Mesothelial cell of epicardium (in vitro differentiated cells): ENCODE measurements at places on chromosomes 4 and X. TPM values are rescaled to one million over a fixed set of nuclear protein-coding genes. Genes with fewer than 3 reads are reported as not detected.

DNA sequence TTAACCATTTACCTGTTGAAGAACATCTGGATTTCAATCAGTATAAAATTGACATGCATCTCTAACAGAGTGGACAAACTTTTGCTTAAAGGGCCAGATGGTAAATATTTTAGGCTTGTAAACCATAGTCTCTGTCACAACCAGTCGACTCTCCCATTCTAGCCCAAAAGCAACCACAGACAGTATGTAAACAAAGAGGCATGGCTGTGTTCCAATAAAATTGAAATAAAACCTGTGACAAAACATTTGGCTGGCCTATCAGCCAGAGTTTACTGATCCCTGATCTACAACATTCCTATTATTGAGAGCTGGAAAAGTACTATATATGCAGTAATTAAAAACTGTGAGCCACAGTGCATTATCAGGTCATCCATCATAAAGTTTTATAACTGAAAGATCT is 3.2 kb downstream of the CENPC start:
- DNase-seq: no peak

DNA sequence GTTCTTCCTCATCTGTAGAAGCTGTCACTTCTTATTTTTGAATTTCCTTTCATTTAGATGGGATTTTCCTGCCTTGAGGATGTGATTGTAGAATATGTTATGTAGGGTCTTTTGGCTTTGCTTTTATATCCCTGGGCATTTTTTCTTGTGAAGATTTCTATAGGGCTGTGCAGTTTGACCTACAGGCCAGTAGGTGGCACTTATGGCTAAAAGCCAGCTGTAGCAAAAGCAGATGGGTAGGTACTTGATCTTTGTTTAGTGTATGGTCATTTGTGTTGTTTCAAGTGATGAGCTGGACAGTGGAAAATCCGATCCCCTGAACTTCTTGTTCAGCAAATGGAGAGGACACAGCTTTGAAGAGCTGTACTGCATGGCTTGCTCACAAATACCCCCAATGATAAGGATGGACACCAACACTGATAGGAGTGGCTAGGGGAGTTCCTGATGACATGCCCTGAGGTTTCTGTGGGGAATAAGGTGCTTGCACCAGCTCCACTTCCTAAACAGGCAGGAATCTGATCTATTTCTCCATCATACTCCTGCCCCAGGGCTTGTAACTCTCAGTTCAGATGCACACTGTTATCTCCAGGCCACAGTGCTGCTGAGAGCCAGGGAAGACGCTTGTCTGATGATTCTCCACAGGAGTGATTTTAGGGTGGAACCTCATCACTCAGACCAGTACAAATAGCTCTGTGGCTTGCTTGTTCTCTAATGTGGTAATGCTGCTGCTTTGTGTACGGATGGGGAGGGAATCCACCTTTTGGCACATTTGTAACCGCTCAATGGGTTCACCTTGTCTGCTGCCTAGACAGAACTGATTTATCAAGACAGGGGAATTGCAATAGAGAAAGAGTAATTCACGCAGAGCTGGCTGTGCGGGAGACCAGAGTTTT is 417.1 kb upstream of the MAGEB16 start:
- DNase-seq: no peak

DLG3 gene
- total RNA-seq: 39.1 to 44.0 TPM (median 39.6 TPM) in 3 replicates

HMX1 gene
- 0.27 to 0.92 TPM (median 0.81 TPM) in 3 replicates for total RNA-seq

GRCh38 chr4:173433447-173433846 is 34.5 kb upstream of the SCRG1 start:
- DNase-seq: no peak

DNA sequence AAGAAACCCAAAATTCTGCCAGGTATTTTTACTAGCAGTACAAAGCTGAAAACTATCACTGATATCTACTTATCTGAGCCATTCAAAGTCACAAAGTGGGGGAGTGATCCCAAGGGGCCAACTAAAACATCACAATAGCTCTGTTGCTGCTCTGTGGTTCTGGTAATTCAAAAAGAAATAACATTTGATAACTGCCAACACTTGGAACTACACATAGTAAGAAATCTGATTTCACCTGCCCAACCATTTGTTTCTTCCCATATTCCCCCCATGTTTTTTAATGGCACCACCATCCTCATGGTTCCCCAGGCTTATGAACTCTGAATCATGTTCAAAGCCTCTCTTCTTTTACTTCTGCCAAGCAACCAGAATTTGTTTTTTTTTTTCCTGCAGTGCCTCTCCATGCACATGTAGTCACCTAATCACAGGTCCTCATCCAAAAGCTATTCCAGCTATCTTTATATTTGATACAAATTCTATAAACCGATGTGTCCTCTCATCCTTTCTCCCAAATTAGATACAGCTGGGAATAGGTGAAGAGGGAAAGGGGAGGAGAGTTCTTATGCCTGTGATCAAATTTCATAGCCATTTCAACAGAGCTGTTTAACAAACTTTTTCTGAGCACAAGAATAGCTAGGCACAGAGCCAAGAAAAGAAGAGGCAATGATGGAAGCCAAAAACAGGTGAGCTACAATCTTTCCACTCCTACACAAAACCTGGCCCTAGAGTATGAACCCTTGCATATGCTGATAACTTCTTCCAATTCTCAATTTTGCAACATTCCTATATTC is 7.7 kb downstream of the AMMECR1 start:
- no peak for DNase-seq

- DNase-seq: no peak
Measured at GRCh38 chrX:123959281-123960063, 2.0 kb upstream of the STAG2 start.

UGT2B17 gene
- total RNA-seq: not detected in 3 replicates

SLIT2 gene
- total RNA-seq: 155 to 168 TPM (median 156 TPM) in 3 replicates

DNA sequence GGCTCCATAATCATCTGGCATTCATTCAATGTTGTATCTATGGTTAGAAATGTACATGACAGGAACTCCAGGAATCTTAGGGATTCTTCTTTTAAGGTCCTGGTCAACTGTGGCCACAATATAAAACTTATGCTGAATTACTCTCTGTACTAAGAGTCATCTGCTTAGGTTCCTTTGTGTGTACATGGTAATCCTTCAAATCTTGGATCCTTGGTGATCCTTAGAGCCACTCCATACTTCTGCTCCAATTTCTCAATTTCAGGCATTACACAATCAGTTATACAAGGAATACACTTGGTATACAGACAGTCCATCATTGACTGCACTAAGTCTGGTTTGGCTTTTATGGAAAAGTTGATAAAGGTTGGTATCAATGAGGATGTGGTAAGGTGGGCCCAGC is 5.8 kb downstream of the SRD5A3 start:
- DNase-seq: no peak

GRCh38 chrX:47482065-47482511 is 934 bp downstream of the ZNF41 start:
- no peak for DNase-seq

TLR1 gene
- total RNA-seq: 0.77 to 1.2 TPM (median 0.82 TPM) in 3 replicates

DNA sequence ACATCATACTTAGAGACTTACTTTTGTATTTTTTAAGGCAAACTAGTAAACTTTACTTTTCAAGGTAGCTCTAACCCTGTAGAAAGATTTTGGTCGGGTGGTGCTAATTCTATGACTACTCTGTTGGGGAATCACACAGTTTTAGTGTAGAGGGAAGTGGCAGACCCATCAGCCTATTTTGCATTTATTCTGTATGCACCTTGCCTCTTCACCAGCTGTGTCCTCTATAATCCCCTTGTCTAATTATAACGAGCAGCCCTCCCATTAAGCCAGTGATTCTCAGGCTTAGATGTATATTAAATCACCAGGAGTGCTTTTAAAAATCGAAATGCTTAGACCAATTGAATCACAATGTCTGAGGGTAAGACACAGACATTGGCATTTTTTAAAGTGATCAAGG is 78.1 kb downstream of the GALNT7 start:
- no peak for DNase-seq

- no peak for DNase-seq
Measured at GRCh38 chrX:40539214-40540142, 41.3 kb upstream of the ATP6AP2 start.

DNA sequence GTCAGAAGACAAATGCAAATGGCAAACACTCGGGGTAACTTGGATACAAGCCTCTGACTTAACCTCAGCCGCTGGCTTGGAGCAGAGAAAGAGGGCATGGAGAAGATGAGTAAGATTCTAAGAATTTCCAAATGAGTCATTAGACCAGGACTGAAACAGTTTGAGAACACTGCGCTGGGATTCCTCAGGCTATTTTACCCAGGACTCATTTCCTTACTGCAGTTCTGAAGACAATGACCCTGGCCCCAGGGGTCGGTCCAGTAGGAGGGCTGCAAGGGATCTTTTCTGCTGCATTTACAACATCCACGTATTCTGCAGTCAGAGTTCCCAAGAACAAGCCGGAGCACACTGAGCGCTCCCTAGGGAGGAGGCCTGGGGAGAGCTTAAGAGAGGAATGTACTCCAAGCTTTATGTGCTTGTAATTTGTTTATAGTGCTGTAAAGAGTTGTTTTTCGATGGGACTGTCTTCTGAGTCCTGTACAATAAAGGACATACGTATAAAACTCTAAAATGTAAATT is 27.3 kb upstream of the SORBS2 start:
- DNase-seq: no peak

GRCh38 chr4:153706519-153706918 is 22.4 kb downstream of the TLR2 start:
- DNase-seq: no peak

KLKB1 gene
- not detected in 3 replicates for total RNA-seq

- no peak for DNase-seq
Measured at GRCh38 chr4:27057053-27057452, 196.4 kb downstream of the STIM2 start.

VCX3A gene
- 0.40 to 0.63 TPM (median 0.41 TPM) in 3 replicates for total RNA-seq

GRCh38 chrX:142036116-142036515 is 132.4 kb downstream of the MAGEC1 start:
- no peak for DNase-seq

- DNase-seq: no peak
Measured at GRCh38 chrX:135923353-135923752, 29.8 kb downstream of the SAGE1 start.

PCGF3 gene
- total RNA-seq: 88.1 to 93.4 TPM (median 90.9 TPM) in 3 replicates

DNA sequence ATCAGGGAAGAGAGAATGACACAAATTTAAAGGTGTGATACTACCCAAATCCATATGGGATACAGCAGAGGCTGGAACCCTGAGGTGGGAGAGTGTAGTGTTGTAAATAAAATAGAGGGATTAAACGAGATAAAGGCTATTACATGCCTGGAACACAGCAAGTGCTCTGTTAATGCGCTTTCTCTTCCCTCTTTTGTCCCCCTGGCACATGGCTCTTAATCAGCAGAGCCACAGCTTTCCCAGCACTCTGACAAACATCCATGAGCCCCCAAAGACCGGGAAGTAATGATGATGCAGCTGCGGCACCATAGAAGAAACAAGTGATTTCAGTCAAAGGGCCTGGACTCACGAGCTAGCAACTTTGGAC is 85.9 kb downstream of the RASL11B start:
- no peak for DNase-seq
